ENCODE measurements at places on chromosomes 12 and 14.

DNA sequence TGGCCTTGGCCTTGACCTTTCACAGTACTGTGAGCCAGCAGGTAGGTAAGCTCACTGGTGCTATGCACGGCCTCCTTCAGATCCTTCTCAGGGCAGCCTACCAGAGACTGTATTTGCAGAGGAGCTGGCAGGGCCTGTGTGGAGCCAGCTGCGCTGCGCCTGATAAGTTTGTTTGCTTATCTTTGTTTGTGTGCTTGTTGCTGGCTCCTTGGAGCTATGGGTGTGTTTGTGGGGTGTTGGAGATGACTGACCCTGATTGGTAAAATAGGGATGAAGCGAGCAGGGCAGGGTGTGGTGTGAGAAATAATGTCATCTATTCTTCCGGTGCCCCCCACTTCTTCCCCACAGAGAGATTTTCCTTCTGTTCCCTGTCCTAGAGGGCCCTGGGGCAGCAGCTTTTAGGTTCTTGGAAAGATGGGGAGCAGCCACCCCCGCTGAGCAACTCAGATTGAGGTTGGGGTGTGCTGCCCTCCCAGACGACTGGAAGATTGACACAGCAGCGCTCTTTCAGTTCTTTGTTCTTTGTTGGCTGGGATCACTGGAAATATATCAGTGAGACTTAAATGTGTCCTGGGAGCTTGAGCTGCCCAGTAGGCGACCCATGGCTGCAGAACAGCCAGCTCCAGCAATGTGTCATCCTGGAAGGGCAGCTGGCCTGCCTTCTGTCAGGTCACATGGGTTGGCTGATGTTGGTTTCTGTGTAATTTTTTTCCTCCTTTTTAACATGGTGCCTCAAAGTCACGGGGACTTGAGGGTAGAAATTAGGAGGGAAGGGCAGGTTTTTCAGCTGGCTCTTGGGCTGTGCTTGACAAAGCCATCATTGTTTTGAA lies 19.6 kb downstream of the MLXIP start:
- no peak for DNase-seq

GRCh38 chr12:4273652-4274395 lies at the start of gene CCND2:
CCND2 (plus strand) TSS chr12:4273762; CDS start chr12:4274041, 279 bp downstream.
- DNase-seq = peak; percentile 95

GRCh38 chr14:105195522-105196264 lies 14.6 kb upstream of the NUDT14 start:
- no peak for DNase-seq

- DNase-seq = no peak
Measured at GRCh38 chr12:34301251-34302130, 279.2 kb downstream of the ALG10 start.

GRCh38 chr12:77888611-77889010 lies 57.9 kb downstream of the NAV3 start:
- DNase-seq = no peak

GRCh38 chr12:124684971-124685688 lies 117.7 kb upstream of the NCOR2 start:
- peak; percentile 56 for DNase-seq

GRCh38 chr14:68395604-68396003 lies 397.3 kb downstream of the ZFP36L1 start:
- no peak for DNase-seq

DNA sequence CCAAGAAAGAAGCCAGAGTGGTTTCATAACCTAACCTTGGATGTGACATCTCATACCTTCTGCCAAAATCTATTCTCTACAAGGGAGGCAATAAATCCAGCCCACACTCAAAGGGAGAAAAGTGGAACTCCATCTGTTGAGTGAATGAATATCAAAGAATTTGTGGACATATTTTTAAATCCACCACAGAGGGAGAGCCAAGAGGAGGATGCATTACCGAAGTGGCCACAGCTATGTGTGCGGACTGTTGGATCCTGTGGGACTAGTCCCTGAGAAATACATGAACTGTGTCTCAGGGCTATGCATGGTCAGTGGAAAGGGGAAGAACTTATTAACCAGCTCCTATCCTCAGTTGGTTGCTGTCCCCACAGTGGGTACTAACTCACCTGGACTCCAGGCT lies 273.9 kb downstream of the NUAK1 start:
- no peak for DNase-seq

- DNase-seq = no peak
Measured at GRCh38 chr14:69540654-69541335, 33.9 kb downstream of the CCDC177 start.

Measured in activated CD4-positive, alpha-beta T cell treated with anti-CD3 and anti-CD28 coated beads, Interleukin-10, Interleukin-2, amounts not matched to agents 100 ng/mL and 50 ng/mL, durations not matched to agents 16 hours and 8 hours (primary cell).